ENCODE measurements at places on chromosomes 2 and 18.

DNA sequence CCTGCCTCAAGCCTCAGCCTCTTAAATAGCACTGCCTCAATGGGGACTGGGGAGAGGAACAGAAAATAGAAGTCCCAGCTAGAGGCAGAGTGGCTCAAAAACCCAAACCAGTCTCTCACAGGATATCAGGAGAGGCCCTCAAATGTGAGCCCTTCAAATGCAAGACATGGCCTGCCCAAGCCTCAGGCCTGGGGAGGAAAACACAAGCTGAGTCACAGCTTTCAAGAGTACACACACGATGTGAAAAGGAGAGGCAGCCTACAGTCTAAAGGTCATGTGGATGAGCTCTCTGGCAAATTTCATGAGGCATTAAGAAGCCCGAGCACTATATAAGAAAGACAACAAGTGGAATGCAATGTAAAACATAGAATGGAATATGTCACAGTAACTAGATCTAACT, 316.6 kb upstream of the MEX3C start:
- DNase-seq, result no peak

- DNase-seq, result no peak
Measured at GRCh38 chr2:224325941-224326340, 76.0 kb downstream of the FAM124B start.

GRCh38 chr18:5237083-5237722, 40.1 kb upstream of the AKAIN1 start:
- DNase-seq, result peak; percentile 16

GRCh38 chr2:54767921-54768320, 44.5 kb downstream of the EML6 start:
- DNase-seq, result peak; percentile 88

DNA sequence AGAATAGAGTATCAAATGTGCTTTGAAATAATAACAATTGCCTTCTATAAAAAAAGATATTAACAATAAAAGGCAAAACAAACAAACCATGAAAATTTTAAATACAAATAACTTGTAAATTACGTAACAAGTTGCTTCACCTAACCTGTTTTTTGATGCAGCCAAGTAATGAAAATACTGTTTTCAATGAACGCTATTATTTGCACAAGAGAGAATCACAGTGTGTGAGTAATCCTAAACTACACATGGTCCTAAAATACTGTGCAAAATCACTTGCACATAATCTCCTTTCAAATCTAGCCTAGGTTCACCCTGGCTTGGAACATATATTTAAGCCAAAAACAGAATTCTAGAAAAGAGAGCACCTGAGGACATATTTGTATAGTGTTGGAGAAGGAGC, 98.9 kb downstream of the CCDC148 start:
- DNase-seq, result no peak

- DNase-seq, result peak; percentile 76
Measured at GRCh38 chr2:230326453-230327417, at the start of gene SP140L. SP140L (plus strand) TSS chr2:230327193; CDS start chr2:230327270, 77 bp downstream.

DNA sequence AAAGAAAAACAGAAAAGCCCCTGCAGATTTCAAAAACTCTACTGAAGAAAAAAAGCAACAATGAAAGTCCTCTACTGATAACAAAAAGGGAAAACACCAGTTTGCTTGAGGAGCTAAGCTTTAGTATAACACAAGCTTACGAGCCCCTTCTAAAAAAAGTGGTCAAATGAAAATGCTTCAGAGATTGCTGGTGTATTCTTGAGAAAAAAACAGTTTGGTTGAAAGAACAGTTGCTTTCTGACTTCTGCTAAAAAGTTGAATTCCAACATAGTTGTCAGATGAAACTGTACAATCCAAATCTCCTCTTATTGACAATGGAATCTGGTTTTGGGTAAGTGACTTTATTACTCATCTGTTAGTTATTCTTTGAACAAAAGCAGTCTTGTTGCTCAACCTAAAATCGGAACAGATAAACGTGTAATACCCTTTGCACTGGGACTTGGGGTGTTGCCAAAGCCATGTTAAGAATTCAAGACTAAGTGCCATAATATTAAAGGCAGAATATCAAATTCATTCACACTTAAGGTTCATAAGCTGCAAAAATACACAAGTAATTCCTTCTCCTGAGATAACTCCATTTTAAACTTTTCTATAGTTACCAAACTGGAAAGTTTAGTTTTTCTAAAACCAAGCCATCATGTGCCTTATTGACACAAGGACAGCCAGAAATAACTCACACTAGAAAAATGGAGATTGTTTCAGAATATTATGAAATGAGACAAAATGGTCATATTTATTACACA, 45.3 kb upstream of the SPAG16 start:
- DNase-seq, result peak; percentile 84

GRCh38 chr2:24050041-24050979, 769 bp downstream of the FKBP1B start:
- DNase-seq, result peak; percentile 18

- peak; percentile 81 for DNase-seq
Measured at GRCh38 chr2:12737738-12738485, 21.2 kb downstream of the TRIB2 start.

DNA sequence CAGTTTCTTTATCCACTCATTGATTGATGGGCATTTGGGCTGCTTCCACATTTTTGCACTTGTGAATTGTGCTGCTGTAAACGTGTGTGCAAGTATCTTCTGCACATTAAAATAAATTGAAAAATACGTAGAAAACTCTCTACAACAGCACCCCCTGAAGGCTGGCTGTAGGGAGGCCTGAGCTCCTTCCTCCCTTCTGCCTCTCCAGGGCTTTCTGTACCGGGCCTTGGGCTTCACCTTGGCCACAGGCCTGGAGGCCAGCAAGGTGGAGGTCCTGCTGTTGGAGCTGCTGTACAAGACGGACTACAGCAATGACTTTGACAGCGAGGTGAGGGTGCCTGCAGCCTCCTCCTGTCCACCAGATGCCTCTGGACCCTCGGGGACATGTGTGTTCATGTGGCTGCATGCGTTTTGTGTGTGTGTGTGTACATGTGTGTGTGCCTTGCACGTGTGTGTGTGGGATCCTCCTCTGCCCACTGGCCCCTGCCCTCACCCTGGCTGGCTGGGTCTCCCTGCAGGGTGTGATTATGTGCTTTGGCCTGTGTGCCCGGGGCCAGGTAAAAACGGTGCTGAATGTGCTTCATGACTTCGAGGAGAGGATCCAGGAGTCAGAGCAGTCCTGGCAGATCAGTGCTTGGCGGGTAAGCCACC, 29.2 kb downstream of the MROH2A start:
- no peak for DNase-seq

DNA sequence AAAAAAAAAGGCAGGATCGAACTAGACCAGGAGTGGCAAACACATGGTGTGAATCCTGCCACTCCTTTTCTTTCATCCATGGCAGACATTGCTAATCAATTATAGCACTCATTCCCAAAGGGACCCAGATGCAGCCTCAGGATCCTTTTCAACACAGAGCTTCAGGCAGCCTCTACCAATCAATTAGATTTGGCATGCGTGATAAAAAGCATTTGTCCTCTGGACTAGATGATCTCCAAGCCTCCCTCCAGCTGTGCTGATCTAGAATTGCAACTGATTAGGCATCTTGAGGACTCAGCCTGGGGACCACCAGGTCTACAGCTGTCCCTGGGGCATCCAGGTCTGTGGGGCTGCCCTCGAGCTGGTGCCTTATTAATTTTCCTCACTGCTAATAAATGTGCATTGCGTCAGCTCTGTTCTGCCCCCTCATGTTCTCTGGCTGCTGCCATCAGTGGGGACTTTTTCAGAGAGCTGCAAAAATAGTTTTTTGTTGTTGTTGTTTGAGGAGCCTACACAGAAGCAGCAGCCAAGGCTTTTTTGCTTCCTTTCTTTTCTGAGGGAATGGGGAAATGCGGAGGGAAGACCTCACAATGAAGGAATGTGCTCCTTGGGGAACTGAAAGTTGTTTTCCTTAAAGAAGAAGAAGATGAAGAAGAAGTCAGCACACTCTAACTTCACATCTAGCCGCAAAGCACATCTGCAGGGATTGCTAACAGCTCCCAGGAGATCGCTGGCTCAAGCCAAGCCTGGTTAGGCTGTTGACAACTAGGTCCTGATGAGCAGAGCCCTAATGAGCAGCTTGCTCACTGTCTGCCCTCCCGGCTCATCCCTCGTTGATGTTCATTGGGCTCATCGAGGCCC, 8.8 kb upstream of the ATOH8 start:
- peak; percentile 100 for DNase-seq

DNA sequence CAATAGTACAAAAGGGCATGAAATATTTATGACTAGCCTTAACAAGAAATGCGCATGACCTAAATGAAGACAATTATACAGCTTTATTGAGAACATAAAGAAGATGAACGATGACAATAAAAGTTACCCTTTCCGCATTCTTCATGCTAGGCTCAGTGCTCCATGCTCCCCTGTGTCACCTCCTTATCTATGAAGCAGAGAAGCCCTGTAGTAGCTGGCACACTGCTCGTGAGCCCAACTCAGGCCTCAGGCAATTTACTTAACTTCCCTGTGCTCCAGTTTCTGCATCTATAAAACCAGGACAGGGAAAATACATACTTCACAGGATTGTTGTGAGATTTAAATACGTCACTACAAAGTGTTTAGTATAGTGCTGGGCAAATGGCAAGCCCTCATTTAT, 34.5 kb upstream of the NABP1 start:
- no peak for DNase-seq

- DNase-seq, result peak; percentile 96
Measured at GRCh38 chr2:23900541-23901322, 26.2 kb downstream of the ATAD2B start.

GRCh38 chr2:197280015-197280702, 30.4 kb downstream of the ANKRD44 start:
- peak; percentile 83 for DNase-seq

- DNase-seq, result peak; percentile 53
Measured at GRCh38 chr2:165114346-165114939, 89.4 kb downstream of the SCN3A start.

- peak; percentile 99 for DNase-seq
Measured at GRCh38 chr18:3604498-3605408, 154.8 kb downstream of the TGIF1 start.

DNA sequence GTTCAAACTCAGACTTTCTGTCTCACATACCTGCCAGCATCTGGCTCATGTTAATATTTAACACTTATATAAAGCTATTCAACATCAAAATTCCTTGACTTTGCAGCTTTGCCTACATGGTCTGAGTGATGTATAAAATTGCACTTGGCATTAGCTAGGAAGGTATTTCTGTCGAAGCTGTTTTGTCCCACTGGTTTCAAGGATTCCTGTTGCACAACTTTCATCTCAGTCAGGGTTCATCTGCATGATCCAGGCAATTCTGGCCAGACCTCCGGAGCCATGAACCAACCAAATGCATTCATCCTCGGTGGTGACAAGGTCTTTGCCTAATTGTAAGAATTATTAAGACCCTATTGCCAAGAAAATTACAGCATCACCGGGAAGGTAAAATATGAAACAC, 185.4 kb downstream of the ZEB2 start:
- DNase-seq, result peak; percentile 14

DNA sequence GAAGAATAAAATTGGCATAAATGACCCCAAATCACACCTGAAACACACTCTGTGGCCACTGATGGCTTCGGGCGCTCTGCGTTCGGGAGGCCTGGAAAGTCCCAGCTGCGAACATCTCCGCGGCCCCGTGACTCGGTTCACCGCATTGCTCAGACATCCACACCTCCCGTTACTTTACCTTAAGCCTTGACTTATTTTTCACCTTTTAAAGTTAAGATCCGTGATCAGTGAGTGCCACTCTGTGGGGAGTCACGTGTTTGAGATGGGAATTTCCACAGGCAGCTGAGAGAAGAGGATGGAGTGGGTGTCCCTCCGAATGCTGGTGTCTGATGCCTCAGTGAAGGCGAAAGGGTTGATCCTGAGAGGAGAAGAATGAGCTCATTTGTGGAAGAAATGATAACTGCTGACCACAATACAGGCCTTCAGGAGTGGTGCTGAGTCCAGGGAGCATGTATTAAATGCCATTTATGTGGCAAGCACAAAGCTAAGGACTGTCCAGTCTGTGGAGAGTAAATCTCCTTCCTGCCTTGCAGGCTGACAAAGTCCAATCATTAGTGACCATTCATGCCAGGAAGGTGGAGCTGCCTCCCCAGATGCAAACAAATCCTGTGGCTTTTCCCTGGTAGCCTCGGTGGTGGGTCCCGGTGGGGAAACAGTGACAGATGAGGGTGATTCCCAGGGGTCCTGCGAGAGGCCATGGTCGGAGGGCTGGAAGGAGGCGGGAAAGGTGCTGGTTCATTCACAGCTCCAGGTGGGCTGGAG, 168.8 kb downstream of the RTP5 start:
- DNase-seq, result no peak

DNA sequence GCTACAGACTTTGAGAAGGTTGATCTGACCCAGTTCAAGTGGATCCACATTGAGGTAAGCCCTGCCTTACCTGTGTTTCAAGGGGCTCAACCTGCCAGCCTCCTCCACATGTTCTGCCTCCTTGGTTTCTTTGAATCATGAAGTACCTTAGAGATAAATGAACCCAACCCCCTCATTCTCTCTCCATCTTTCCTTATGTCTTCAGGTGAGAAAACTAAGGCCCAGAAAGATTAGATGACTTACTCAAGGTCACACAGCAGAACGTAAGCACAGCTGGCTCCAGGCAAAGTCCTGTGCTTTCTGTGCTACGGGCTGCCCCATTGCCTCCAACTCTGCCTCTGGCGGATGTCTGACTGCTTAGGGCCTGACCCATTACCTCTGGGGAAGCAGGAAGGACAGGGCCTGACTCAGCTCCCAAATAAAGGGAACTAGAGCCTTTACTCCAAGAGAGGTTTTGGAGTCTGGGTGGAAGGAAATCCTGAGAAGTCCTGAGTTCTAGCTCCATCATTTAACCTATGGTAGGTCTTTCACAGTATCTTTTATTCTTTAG, 10.3 kb downstream of the KHK start:
- no peak for DNase-seq

DNA sequence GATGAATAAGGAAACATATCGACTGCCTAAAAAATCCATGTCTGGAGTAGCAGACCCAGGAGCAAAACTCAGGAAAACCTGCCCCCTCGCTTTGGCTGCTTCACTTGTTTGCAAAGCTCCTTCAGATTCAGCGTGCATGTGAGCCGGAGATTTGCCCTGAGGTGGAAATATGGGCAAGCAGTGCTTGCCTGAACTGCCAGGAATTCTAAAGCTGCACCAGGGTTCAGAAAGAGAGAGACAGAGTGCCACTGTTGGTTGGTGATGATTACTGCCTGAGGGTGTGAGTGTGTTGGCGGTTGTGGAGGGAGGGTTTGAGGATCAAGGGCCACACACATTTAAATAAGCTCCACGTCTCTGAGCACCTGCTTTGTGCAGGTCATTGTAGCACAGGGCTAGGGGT, 139.6 kb upstream of the RGPD4 start:
- DNase-seq, result no peak

- DNase-seq, result peak; percentile 37
Measured at GRCh38 chr2:54864727-54865126, 141.3 kb downstream of the EML6 start.

DNA sequence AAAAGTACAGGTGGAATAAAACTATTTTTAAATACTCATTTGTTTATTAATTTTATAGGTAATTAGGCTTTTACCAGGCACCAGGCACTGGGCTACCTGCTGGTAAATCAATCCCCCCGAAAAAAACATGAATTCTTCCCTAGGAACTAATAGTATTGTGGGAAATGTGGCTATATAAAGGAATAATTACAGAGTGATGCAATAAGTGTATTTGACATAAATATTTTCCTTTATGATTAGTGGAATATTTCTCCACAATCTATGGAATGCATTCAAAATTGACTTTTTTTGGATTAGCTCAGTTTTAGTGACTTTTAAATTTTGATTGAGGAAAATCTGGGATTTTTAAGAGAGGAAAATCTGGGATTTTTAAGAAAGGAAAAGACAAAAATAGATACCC, 109.7 kb upstream of the BZW1 start:
- no peak for DNase-seq
